ENCODE measurements at places on chromosomes 11 and 22.

- no peak for DNase-seq
These were observed 162.9 kb upstream of the B3GAT1 start for GRCh38 chr11:134574947-134575346.

DNA sequence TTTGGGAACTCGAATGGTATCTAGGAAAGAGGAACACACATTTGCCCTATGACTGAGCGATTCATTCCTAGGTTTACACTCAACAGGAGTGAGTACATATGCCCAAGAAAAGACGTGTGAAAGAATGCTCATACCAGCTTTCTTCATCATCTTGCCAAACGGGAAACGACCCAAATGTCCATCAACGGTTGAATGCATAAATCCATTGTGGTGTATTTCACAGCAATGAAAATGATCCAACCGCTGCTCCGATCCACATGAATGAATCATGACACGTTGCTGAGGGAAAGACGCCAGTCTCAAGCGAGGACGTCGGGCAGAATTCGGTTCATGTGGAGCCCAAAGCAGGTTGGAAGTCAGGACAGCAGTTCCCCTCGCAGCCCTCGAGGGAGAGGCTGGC is 71.5 kb downstream of the CYTH4 start:
- DNase-seq: no peak

DNA sequence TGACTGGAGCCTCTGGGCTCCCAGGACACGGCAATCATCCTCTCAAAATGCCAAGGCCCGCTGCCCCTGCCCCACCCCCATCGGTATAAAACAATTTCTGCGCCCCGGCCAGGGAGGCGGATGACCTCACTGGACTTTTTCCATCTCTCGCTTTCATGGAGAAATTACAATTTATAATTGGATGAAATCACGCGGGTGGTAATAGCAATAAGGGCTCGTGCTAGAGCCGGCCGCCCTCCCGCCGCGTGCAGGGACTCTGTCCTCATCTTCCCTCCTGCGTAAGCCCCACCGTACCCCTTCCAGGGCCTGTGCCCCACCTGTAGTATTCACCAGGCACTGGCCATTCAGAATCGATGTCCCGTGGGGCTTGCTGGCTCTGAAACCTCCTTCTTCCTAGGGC is 64.5 kb downstream of the MACROD1 start:
- DNase-seq: no peak

DNA sequence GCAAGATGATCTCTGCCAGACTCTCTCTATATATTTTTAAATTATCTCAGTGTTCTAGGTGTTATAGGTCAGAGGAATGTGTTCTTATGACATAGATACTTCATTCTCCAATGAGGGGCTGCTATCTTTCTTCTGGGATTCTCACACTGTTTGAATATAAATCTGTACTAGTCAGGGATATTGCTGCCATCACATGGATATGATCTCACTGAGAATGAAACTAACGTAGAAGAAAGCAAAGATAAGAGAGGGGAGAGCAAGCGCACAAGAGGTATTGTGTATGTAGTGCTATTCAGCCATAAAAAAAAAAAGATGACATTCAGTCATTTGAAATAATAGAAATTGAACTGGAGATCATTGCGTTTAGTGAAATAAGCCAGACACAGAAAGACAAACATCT is 42.2 kb upstream of the SLC36A4 start:
- no peak for DNase-seq

GRCh38 chr22:41668971-41669911 is 19.4 kb downstream of the SNU13 start:
- DNase-seq: peak; percentile 82

GRCh38 chr11:110762590-110762989 is 50.4 kb upstream of the ARHGAP20 start:
- DNase-seq: no peak

DNA sequence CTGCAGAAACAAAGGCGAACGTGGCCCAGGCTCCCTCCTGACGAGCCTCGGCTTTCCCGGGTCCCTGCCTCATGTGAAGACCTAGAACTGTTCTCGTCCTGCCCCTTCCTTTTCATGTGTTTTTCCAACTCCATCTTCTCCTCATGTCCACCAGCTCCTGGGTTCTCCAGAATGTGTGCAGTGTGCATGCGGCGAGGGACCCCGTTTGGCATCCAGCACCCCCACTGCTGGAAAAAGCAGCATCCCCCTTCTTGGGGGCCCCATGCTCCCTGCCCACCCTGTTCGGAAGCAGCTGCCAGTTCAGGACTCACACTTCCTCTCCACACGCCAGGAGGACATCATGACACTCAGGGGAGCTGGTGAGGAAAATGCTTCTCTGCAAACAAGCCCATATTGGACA is 313.5 kb downstream of the BRD1 start:
- no peak for DNase-seq

DNA sequence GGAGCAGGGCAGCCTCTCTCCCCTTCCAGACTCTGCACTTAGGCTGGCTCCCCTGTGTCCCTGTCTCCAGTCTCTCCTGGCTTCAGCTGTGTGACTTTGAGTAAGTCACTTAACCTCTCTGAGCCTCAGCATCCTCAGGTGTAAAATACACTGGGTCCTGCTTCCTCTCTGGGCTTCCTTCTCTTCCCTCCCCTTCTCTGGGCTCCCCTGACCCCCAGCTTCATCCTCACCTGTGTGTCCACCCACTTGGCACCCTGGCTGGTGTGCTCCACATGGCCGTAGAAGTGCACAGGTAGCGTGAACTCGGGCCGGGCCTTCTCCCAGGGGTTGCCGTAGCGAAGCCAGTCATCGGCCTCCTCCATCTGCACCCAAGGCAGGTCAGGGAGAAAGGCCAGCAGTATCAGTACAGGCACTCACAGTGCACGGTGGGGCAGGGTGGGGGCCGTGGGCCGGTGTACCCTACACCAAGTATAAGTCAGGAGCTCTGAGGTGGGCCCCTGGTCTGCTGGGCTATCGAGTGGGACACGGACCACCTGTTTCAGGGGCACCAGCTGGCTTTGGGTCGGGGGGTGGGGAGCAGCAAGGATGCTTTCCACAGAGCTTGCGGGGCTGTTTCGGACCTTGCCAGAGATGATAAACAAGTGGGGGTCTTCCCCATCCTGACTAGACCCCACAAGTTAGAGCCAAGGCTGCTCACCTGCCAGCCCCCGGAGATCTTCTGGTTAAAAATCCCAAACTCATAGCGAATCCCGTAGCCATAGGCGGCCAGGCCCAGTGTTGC is 2.0 kb downstream of the PYGM start:
- DNase-seq: no peak

GRCh38 chr22:33792832-33793231 is 127.4 kb downstream of the LARGE1 start:
- no peak for DNase-seq

- DNase-seq: no peak
These were observed 11.7 kb downstream of the TMEM258 start for GRCh38 chr11:61780581-61781162.

GRCh38 chr22:48476577-48476976 is 1351.1 kb downstream of the BRD1 start:
- no peak for DNase-seq

DNA sequence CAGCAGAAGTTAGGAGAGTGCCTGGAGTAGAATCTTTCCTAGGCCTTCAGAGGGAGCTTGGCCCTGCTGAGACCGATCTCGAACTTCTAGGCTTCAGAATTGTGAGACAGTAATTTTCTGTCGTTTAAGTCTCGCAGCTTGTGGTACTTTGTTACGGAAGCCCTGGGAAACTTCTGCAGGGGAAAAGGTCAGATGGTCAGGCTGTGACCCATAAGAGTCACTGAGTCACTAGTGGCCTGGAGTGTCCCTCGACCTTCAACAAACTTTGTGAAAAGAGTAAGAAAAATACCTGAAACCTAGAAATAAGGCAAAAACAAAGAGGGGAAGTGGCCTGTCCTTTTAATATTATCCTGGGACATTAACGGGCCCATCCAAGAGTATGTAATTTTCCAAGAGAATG is 34.6 kb downstream of the CSNK2A3 start:
- no peak for DNase-seq

DNA sequence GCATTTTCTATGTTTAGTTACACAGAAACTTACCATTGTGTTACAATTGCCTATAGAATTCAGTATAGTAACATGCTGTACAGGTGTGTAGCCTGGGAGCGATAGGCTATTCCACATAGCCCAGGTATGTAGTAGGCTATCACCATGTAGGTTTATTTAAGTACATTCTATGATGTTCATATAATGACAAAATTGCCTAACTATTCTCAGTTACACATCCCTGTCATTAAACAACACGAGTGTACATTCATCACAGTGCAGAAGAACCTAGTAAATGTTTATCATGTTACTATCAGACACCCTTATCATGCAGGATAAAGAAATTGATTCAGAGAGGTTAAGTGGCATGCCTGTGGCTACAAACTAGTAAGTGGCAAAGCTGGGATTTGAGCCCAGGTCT is 28.4 kb upstream of the BMAL1 start:
- DNase-seq: no peak

DNA sequence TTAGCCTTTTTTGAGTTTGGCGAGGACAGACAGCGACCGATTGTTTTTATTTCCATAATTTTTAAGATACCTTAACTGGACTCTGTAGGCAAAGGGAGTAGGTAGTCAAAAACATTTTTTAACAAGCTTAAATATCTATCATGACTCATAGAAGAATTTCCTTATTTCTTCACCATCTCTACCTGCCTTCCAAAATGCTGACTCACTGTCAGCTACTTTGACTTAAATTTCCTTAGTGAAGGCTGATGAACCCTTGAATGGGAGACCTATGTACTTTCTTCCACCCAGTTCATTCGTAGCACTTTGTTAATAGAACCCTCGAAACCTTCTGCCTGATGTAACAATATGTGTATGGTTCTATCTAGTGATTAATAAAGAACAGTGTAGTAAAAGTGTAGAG is 1.1 kb upstream of the MTMR2 start:
- DNase-seq: peak; percentile 31

- peak; percentile 55 for DNase-seq
These were observed 45.4 kb upstream of the MYOD1 start for GRCh38 chr11:17673951-17674350.

DNA sequence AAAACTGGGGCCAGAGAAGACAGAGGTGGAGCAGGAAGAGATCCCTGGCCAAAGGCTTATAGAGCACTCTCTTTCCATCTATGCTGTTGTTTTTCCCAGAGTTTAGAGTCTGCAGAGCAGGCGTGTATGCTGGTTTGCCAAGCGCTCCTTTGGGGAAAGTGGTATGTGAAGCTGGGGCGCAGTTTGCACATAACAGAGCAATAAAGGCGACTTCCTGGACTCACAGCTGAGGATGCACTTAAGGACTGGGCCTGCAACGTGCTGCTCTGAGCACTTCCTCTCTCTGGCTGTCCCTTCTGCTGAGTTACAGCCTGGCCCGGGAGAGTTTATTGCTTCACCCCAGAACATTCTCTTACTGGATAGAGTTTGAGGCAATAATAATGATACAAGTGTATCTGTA is 41.7 kb downstream of the THAP12 start:
- DNase-seq: no peak

GRCh38 chr22:27669798-27670599 is 131.6 kb downstream of the MN1 start:
- peak; percentile 14 for DNase-seq

- no peak for DNase-seq
These were observed 132.1 kb downstream of the OSBP2 start for GRCh38 chr22:30826670-30827355.

GRCh38 chr11:108975026-108975425 is 310.2 kb downstream of the DDX10 start:
- peak; percentile 10 for DNase-seq

GRCh38 chr11:29712616-29713015 is 304.2 kb downstream of the KCNA4 start:
- no peak for DNase-seq
